Mesenchymal stem cell (in vitro differentiated cells and primary cell): ENCODE measurements at places on chromosomes 13 and 19.

DNA sequence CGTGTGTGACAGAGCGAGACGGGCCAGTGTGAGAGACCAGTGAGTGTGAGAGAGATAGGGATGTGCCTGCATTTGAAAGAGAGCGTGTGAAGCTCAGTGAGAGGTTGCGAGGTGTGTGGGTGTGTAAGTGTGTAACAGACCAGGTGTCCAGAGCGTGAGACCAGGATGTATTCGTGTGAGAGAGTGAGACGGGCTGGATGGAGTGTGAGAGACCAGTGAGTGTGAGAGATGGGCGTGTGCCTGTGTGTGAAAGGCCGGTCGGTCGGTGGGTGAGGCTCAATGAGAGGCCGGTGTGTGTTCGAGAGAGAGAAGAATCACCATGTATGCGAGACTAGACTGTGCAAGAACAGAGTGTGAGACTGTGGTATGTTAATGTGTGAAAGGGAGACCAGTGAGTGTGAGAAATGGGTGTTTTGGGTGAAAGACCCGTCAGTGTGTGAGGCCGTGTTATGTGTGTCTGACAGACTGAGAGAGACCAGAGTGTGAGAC lies 679 bp downstream of the ZNF471 start:
- no peak for DNase-seq

- no peak for DNase-seq
These were observed 184.7 kb downstream of the PCCA start for GRCh38 chr13:100273552-100273951.

- no peak for DNase-seq
These were observed 194.7 kb downstream of the ZNF536 start for GRCh38 chr19:30566681-30567420.

DNA sequence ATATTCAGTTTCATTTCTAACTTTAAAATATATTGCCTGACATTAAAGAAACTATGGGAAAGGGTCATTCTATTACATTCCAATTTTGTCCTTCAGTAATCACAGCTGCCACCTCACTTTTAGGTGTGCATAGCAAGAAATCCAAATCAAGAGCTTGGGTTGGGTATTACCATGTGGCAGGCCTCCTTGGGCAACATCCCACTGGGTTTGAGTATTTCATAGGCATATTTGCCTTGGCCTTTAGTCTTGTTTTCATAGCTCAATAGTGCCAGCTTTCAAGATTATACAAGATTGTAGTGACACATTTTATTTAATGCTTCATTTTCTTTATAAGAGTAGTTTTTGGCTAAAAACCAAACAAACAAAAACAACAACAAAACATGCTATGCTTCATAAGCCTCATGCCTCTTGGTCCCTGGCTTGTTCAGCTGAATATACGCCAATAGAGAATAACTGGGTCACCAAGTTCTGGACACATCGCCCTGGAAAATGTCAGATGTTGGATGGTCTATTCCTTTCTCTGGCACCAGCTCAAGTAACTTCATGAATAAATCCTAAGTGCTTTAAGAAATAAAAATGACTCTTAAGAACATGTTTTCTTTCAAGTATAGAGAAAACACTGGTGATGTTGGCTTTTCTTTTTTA lies 167.4 kb upstream of the STARD13 start:
- DNase-seq, result no peak
